ENCODE measurements at places on chromosomes 4 and X.
A peak's percentile ranks its signal among the peaks of the same experiment; 100 is the strongest.

GRCh38 chrX:107304141-107304540 is 97.7 kb downstream of the DNAAF6 start:
- DNase-seq: no peak

GRCh38 chr4:77120886-77121508 is 36.0 kb upstream of the CCNG2 start:
- DNase-seq: peak; percentile 17

GRCh38 chrX:81261576-81261975 is 59.7 kb downstream of the SH3BGRL start:
- DNase-seq: peak; percentile 50

DNA sequence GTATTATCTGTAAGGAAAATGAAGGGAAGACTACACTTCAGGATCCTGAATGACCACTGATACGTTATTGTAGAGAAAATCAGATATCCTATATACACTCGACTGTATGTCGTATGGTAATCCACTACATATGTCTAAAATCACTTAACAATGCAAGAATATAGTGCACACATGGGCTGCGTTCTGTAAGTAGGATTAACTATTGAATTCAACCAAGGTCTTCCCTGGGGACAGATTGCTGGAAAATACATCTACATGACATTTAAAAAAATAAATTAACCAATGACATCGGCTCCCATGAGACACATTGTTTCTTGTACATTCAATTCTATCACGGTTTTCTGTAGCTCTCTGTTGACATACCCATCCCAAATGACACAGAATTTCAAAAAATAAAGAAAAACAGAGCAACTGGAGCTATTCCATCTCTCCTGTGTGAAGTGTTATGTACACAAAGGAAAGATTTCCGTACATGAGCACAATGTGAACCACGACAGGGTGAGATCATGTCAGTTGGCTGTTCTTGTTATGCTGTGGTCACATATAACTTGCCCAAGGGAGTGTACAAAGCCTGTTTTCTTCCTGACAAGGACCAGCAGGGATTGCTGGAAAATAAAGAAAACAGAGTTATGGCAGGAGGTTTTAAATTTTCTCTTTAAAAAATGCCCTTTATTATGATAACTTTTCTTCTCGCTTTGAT is 6.1 kb downstream of the ENOX2 start:
- no peak for DNase-seq

DNA sequence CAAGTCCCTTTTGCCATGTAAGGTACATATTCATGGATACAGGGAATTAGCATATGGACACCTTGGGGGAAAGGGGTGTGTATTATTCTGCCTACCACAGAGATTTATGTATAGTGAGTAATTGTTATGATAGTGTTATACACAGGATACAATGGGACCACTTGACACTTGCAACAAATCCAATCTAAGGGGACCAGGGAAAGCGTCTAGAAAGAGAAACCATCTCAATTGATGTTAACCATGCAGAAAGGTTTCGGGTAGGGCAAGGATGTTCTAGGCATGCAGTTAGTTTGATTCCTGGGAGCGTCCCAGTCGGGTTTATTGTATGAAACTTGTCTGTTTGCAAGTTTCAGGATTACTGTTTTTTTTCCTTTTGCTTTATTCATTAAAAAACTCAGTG is 34.2 kb downstream of the MMRN1 start:
- DNase-seq: no peak

DNA sequence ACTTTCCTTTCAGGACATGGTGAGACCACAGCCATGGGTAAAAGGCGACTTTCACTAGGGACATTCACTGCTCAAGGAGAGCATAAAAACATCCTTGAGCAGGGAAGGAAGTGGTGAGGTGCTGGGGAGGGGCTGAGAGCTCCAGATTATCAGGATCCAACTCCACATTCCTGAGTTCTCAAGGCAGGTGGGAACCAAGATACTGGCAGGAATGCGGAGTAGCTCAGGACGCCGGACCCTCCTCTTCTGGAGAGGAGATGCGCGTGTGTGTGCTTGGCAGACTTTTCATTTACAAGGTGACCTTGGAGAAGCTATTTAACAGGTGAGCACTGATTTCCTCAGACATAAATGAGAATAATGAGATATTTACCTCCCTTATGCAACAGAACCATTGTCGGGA is 41.3 kb upstream of the TXK start:
- DNase-seq: no peak

DNA sequence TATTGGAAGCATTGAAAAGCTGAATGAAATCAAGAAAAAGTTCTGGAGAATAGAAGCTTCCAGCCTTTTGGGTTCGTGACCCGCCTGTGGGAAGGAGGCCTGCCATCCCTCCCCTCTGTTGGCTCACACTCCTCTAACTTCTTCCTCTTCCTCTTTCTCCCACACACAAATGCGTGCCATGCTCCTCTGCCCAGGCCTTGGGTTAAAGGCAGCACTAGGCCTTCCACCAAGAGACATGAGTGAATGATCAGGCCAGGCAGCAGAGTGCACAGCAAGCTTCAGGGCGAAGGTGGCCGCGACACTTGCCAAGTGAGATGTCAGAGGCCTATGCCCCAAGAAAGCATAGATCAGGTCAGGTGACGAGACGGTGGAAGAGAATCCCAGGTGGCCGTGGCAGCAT is 38.4 kb downstream of the FAM193A start:
- DNase-seq: no peak

DNA sequence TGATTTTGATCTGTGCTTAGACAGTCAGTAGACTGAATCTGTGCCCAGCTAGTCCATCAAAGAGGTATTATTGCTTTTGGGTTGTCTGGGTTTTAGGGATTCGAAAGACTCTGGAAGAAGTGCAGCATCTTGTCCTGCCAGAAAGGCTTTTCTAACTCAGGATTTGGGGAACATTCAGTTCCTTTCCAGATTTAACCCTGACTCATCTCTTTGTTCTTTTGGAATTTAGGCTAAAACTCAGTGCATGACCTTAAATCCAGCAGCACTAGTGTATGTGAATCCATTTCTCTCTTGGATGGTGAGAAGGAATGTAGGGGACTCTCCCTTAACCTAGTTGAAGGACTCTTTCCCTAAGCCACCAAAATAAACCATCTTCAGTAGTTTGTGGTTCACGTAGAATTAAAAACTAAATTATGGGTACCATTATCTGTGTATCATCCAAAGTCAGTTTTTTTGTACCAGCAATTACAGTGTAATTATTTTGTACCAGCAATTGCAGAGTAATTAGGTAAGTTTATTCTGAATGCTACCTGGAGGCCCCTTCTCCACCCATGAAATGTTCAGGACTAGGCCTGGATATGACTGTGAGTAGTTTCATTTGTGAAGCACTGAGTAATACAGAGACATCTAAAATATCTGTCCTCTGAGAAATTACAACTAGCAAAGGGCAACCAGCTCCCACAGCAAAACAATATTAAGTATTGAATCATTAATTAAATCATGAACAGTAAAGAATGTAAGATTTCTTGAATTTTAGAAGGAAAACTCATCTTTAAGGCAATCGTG is 384.0 kb downstream of the TMA16 start:
- DNase-seq: no peak

- peak; percentile 52 for DNase-seq
Observed at GRCh38 chr4:114019276-114019968, 40.0 kb upstream of the ARSJ start.

DNA sequence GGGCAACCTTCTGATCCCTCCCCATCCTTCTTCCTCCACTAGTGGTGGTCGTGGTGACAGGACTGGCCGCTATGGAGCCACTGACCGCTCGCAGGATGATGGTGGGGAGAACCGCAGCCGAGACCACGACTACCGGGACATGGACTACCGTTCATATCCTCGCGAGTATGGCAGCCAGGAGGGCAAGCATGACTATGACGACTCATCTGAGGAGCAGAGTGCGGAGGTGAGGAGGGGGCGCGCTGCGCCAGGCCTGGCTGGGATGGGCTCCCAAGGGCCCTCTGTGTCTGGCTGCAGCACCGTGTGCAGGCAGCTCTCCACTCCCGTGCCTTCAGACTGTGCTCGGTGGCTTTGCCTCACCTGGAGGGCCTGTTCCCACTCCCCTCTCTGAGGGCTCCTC is 24.3 kb downstream of the RBM10 start:
- no peak for DNase-seq

GRCh38 chr4:61984260-61984909 is 784.3 kb downstream of the ADGRL3 start:
- no peak for DNase-seq

DNA sequence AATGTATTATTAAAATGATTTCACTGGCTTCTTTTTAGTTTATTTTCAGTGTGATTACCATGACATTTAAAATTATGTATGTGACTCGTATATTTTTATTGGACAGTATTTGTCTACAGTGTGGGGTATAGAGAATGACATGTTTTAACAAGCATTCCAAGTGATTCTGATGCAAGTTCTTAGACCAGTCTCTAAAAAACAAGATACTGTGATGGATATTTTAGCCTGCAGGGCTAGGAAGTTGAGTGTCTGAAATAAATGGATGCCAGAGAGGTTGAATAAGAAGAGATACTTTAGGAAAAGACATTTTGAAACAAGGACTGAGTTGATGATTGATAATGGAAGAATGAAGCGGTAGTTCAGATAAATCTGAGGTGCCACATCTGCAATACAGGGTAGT is 3.5 kb upstream of the MAD2L1 start:
- DNase-seq: peak; percentile 65

GRCh38 chr4:186260504-186261448 is 5.2 kb upstream of the F11 start:
- DNase-seq: peak; percentile 25

DNA sequence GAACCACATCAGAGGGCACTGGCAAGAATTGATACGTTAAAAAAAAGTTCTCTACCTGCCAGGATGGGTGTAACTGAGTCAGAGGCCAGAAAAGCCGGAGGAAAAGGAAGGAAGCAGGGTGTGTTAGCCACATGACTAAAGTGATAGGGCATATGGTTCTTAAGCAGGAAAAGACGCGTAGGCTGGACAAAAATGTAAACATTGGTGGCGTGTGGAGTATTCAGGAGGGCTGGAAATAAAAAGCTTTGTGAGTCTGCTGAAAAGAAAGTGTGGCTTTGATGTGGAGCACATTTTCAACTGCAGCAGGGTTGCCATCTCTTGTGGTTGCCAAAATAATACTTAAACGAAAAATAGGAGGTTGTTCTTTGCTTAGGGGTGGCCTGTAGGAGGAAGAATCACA is 186.5 kb upstream of the RPL34 start:
- DNase-seq: peak; percentile 80

- peak; percentile 59 for DNase-seq
Observed at GRCh38 chrX:122046226-122046625, 998.8 kb downstream of the GLUD2 start.

DNA sequence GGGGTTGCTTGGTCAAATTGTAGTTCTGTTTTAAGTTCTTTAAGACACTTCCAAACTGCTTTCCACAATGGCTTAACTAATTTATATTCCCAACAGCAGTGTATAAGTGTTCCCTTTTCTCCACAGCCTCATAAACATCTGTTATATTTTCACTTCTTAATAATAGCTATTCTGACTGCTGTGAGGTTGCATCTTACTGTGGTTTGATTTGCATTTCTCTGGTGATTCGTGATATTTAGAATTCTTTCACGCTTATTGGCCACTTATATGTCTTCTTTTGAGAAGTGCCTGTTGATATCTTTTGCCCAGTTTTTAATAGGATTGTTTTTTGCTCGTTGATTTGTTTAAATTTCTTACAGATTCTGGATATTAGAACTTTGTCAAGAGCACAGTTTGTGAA is 278.6 kb upstream of the ITM2A start:
- DNase-seq: no peak

DNA sequence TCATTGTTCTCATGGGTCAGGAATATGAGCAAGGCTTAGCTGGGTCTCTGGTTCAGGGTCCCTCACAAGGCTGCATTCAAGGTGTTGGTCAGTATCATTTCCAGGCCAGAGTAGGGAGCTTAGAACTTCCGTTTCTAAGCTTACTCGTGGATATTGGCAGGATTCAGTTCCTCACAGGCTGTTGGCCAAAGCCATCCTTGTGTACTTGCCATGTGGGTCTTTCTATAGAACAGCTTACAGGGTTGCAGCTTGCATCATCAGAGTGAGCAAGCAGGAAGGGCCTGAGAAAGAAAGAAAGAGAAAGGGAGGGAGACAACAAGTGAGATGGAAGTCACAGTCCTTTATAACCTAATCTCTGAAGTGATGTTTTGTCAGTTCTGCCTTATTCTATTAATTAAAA is 5.1 kb upstream of the LIMCH1 start:
- DNase-seq: no peak

DNA sequence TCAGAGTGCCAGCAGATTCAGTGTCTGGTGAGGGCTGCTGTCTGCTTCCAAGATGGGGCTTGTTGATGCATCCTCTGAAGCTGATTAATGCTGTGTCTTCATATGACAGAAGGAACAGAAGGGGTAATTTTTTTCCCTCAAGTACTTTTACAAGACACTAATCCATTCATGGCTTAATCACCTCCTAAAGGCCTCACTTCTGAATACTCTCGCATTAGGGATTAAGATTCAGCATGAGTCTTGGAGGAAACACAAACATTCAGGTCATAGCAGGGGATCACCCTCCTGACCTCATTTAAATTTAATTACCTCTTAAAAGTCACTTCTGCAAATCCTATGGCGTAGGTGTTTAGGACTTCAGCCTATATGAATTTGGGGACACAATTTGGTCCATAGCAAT is 1145.5 kb upstream of the PCDH10 start:
- DNase-seq: peak; percentile 12

- DNase-seq: peak; percentile 91
Observed at GRCh38 chrX:108439426-108439942, at the start of gene COL4A5. Gene COL4A5, plus strand, starts transcription at chrX:108439838. Its CDS starts 288 bp downstream, at chrX:108440126.

DNA sequence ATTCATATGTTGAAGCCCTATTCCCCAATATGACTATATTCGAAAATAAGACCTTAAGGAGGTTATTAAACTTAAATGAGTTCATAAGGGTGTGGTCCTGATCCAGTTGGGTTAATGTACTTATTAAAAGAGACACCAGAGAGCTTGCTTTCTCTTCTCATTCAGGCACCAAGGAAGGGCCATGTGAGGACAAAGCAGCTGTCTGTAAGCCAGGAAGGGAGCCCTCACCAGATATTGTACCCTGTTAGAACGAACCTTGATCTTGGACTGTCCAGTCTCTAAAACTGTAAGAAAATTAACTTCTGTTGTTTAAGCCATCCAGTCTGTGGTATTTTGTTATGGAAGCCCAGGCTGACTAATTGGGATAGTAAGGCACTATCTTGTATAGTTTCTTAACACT is 9.1 kb upstream of the YTHDC1 start:
- DNase-seq: no peak

GRCh38 chr4:155248002-155248896 is 39.8 kb downstream of the NPY2R start:
- no peak for DNase-seq

DNA sequence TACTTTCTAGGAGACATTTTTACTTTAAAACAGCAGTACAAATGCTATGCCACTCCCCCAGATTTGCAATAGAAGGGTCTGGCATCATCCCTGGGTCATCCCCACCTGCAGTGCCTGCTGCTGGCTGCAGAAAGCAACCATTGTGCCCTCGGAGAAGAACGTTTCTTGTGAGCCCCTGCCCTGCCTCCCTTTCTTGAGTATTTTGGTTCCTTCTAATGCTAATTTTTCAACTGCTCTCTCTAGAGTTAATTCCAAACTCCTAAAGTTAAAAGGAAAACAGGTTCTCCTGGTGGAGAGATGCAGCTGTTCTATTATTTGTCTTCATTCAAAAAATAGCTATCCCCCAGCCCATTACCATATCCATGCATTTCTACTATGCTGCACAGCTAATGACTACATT is 107.1 kb downstream of the IDS start:
- no peak for DNase-seq

All from epithelial cell of esophagus (primary cell).